ENCODE measurements at places on chromosomes 6 and 20. TPM values are rescaled to one million over a fixed set of nuclear protein-coding genes. Genes with fewer than 3 reads are reported as not detected.

The TNF gene
- total RNA-seq, result 135 TPM

The TAGAP gene
- total RNA-seq, result 129 TPM

The SLC25A27 gene
- total RNA-seq, result 0.29 TPM

The ANGPT4 gene
- total RNA-seq, result not detected

The SYNDIG1 gene
- not detected for total RNA-seq

The OR2H2 gene
- not detected for total RNA-seq

DNA sequence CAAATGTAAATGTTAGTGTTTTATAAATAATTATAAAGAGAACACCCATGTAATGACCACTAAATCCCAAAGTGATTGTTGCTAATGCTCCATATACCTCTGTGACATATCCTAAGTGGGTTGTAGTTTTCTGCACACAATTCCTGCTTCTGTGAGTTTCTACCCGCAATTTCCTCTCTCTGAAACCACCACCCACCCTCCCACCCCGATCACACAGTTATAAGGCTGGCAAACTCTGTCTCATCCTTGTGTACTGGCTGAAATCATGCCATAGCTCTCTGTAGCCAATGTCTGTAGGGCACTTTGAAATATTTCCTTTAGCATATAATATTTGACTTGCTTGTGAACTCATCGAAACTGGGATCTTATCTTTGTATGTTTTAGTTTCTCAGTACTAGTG, 236.6 kb downstream of the PLCB1 start:
- no peak for DNase-seq

- DNase-seq, result no peak
Observed at GRCh38 chr20:34843421-34843820, 18.0 kb upstream of the NCOA6 start.

GRCh38 chr6:87881342-87881895, 166.2 kb upstream of the SPACA1 start:
- DNase-seq, result no peak

GRCh38 chr6:142384519-142385254, 82.9 kb downstream of the ADGRG6 start:
- DNase-seq, result no peak

GRCh38 chr20:36493051-36493800, 48.1 kb upstream of the MYL9 start:
- no peak for DNase-seq

DNA sequence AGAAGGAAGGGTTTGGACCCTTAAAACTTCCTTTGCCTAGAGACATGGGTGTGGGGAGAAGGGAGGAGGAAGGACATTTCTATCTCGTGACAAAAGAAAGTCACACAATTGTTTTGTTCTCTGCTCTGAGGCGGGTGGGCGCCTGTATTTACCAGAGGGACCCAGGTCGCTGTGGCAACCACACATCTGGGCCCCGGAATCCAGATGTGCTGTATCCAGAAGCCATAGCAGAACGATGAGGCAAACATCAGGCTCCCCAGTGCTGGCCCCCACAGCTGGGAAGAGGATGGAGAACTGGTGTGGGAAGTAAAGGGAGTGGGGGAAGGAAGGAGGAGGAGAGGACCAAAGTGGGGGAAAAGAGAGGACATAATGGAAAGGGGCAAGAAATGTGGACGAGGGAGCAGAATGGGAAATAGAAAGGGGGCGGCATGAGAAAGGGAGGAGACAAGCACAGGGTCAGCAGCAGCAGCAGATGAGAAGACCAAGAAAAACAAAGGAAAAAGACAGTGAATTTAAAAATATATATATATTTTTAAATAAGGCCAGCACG, 3.4 kb upstream of the TNXB start:
- no peak for DNase-seq

DNA sequence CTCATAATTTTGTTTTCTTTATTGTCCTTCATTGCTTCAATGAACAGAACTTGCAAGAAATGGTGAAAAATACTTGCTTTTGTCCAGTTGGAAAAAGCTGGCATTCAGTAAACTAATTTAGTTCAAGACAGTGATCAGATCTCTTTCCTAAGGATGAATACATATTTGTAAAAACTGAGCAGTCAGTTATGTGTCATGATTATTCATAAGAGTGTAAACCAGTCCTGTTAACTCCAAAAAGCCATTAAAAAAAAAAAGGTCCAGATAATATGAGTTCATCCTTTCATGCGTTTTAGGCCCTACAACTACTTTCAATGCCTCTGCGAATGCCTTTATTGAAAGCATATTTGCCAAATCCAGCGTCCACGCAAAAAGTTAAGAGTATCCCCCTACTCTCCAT, 609 bp downstream of the PGM3 start:
- no peak for DNase-seq
